HFF-Myc (cell line): ENCODE measurements at places on chromosomes 4 and X.

- no peak for DNase-seq
Measured at GRCh38 chr4:67250131-67250896, 295.0 kb downstream of the CENPC start.

DNA sequence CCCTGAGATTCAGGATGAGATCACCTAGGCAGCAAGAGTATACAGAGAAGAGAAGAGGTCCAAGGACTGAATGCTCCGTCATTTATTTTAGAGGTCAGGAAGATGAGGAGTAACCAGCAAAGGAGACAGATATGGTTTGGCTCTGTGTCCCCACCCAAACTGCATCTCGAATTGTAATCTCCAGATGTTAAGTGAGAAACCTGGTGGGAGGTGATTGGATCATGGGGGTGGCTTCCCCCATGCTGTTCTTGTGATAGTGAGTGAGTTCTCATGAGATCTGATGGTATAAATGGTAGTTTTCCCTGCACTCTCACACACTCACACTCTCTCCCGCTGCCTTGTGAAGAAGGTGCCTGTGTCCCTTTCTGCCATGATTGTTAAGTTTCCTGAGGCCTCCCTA, 60.8 kb downstream of the MID1IP1 start:
- no peak for DNase-seq

DNA sequence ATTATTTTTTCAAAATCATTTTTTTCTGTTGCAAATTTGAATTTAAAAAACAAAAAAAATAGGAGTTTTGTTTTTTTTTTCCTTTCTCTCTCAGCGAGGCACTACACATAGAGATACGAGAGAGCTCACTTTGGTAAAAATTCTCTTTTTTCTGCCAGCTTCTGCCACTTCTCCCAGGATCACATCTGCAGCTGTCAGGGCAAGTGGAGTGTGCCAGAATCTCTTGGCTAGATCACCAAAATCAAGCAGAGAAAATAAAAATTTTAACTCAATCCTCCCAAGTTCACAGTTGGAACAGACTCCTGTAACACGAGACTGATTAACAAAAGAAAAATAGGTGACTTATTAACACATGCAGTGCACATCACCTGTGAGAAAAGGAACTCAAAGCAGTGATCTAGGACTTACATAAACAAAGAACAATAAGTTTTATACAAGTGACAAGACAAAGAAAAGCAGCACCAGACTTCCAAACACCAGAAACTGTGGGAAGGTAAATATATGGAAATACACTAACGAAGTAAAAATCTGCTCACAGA, 213.2 kb upstream of the ZFP42 start:
- no peak for DNase-seq

DNA sequence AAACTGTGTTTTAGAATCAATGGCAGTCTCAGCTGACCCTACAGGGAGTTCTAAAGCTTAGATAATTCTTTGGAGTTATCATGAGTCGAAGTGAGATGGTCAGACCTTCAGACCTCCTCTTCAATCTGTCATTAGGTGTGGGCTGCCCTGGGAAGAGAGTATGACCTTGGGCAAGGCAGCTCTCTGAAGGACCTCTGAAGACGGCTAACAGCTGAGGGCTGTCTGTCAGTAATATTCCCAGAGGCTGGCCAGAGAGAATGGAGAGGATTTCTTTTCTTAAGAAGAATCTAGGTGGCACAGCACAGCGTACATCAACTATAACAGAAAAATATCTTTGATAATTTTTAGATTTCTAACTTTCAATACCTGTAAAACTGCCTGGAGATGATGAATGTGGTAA, 379.4 kb downstream of the ZNF674 start:
- no peak for DNase-seq

DNA sequence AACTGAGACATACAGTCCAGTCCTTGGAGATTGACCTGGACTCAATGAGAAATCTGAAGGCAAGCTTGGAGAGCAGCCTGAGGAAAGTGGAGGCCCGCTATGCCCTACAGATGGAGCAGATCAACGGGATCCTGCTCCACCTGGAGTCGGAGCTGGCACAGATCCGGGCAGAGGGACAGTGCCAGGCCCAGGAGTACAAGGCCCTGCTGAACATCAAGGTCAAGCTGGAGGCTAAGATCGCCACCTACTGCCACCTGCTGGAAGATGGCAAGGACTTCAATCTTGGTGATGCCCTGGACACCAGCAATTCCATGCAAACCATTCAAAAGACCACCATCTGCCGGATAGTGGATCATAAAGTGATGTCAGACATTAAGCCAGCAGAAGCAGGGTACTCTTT, 20.4 kb upstream of the FRMPD3 start:
- no peak for DNase-seq

DNA sequence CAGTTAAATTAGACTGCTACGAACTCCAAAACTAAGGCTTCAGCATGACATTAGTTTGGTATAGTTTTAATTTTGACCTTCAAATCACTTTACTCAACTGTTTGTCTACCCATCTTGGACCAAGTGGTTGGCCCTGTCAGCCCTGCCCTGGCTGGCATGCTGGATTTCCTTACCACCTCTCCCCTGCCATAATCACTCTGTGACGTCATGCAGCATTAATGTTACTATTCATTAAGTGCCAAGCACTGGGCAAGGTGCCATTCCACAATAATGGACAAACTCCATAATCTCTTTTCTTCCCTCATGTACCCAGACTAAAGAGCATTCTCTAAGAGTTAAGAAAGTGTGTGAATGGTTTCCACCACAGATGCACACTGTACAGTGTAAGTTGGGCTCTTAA, 277.0 kb upstream of the INTU start:
- no peak for DNase-seq

DNA sequence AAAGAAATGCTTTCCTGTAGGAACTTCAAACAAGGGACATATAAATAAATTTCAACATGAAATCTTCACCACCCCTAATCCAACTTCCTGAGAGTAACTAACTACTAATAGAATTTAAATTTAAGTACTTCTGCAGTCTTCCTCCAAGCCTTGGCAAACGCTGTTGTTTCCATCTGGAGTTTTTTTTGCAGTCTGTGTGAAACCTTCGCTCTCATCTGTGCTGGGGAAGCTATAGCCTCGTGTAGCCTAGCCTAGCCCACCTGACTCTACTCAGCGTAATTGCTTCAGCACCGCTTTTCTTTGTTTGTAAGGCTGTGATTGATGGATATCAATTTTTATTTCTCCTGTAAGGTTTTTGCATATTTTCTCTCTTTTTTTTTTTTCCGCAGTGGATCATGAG, 30.9 kb downstream of the STOX2 start:
- no peak for DNase-seq

DNA sequence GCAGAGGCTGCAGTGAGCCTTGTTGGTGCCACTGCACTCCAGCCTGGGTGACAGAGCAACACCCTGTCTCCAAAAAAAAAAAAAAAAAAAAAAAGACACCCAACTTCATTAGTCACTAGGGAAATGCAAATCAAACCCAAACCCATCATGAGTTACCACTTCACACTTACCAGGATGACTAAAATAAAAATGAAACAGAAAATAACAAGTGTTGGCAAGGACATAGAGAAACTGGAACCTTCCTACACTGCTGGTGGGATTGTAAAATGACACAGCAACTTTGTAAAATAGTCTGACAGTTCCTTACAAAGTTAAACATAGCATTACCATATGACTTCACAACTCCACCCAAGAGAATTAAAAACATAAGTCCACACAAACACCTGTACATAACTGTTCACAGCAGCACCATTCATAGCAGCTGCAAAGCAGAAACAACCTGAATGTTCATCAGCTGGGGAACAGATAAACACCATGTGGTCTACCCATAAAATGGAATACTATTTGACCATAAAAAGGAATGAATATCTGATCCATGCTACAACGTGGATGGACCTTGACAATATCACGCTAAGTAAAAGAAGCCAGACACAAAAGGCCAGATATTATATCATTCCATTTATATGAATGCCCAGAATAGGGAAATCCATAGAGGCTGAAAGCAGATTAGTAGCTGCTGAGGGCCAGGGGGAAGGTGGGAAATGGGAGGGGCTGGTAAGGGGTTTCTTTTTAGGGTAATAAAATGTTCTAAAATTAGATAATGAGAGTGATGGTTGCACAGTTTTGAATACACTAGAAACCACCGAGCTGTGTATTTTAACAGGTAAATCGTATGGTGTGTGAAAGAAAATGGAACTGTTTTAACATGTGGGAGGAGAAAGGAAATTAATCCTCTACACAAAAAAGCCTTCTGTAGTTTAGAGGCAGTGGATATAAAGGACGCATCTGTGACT, 18.3 kb downstream of the CD99L2 start:
- DNase-seq, result no peak

GRCh38 chrX:149571770-149572169, 15.5 kb downstream of the MAGEA9B start:
- DNase-seq, result no peak

DNA sequence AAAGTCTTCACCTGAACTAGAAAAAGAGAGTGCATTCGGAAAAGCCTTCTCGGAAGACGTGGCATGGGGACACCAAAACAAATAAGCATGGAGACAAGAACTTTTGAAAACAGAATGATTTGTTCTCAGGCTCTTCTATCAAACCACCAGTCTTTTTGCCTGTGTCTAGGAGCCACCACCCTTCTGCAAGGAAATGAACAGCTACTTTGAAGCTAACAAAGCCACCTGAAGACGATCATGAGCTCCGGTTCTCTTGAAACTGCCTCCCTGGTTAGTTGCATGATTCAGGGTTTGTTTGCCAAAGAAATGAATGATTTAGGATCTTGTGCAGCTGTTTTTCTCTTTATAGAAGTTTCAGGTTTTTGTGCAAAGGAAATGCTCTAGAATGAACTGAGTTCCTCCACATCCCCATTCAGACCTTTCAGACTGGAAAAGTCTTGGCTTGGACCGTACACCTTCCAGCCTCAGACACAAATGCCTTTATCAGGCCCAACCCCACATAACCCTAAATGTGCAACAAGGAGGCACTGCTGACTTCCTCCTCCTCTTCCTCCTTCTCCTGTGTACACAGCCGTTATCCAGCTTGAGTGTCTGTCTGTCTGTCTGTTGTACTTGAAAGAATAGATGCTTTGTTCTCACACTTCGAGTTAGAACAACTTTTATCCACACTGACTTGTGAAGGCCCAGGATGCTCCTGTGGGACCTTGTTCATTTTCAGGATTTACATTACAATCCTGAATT, 334.8 kb upstream of the KLF3 start:
- DNase-seq, result no peak

DNA sequence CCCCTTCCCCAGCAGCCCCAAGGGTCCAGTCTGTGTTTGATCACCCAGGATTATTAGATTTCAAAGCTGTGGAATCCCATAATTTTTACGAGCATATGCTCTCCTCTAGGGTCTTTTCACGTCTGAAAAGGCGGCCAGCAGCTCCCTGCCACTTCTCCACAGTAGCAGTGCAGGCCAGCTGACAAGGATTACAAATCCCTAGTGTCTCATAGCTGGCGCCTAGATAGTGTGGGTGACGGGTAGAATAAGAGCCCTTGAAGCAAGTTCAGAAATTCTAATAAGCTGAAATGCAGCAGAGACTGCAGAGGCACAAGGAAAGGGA, 79.4 kb downstream of the RLIM start:
- DNase-seq, result no peak

DNA sequence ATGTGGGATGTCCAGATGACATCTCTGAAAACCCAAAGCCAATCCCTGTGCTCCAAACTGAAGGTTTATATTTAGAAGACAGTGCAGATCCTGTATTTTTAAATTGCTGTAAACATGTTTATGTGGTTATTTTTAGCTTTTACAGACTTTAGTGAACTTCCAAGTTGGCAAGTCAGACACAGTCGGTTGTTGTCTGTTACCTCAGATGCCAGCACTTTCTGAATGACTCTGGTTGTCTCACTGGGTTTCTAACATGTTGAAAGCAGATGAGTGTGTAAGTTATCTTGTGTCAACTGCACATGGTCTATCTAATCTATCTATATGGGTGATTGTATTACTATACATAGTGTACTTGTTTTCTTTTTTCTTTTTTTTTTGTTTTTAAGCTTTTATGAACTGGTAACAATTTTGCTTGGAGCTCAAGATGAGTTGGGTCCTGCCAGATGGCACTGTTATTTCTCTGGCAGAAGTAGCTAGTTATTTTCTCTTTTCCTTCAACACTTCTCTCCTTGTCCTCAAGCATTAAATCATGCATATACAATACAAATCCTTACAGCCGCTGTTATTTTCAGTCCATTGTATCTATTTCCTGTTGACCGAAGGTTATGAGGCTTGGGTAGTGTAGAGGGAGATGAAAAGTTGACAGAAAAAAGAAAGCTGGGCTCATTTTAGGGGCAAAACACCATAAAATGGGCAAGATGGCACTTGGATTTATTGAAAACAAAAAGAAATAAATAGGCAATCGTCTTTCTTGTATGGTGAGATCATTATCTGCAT, 66.3 kb downstream of the GAB1 start:
- no peak for DNase-seq

- no peak for DNase-seq
Measured at GRCh38 chr4:56026596-56026995, 77.9 kb downstream of the CEP135 start.
